Activated CD8-positive, alpha-beta T cell treated with anti-CD3 and anti-CD28 coated beads for 36 hours (primary cell): ENCODE measurements at places on chromosomes 11 and 22. TPM values are rescaled to one million over a fixed set of nuclear protein-coding genes. Genes with fewer than 3 reads are reported as not detected.

OR52B6 gene
- not detected for total RNA-seq

OR52A1 gene
- total RNA-seq: not detected

DDI1 gene
- total RNA-seq: not detected

LINC01488 gene
- not detected for total RNA-seq

- H3K4me3 ChIP-seq: no peak overlapping the region
- no peak for DNase-seq
- H3K27ac ChIP-seq: no peak overlapping the region
- no peaks in the 10 kb centered on the region for H3K4me1 ChIP-seq
- peaks cover 22% of the 10 kb centered on the region for H3K27me3 ChIP-seq
- no peaks in the 10 kb centered on the region for H3K36me3 ChIP-seq
Measured at GRCh38 chr11:45239733-45240132, 46.4 kb downstream of the SYT13 start.

DNA sequence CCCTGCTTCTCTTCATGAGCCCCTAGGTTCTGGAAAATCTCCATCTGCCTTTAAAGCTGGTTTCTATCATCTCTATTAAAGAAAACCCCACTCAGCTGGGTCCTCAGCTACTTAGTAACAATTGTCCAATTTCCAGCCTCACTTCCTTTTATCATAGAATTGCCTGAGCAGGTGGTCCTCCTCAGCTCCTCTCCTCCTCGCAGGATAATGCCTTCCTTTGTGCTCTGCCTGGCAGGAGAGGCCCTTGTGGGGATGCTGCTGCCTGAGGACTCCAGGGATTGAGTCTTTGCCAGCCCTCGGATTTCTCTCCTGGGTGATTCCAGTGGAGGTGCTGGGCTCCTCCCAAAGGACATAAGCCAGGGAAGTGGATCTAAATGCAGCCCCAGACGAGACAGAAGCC, 448.3 kb downstream of the INSC start:
- no peaks in the 10 kb centered on the region for H3K36me3 ChIP-seq
- DNase-seq: no peak
- no peak overlapping the region for H3K27ac ChIP-seq
- H3K4me3 ChIP-seq: no peak overlapping the region

- no peaks in the 10 kb centered on the region for H3K36me3 ChIP-seq
- no peaks in the 10 kb centered on the region for H3K4me1 ChIP-seq
- H3K4me3 ChIP-seq: no peak overlapping the region
- H3K27me3 ChIP-seq: peaks cover 4% of the 10 kb centered on the region
- DNase-seq: no peak
- H3K27ac ChIP-seq: no peak overlapping the region
Measured at GRCh38 chr11:122330279-122330965, 214.4 kb upstream of the BLID start.

GRCh38 chr11:112773264-112773663, 188.0 kb upstream of the NCAM1 start:
- DNase-seq: no peak
- H3K4me1 ChIP-seq: no peaks in the 10 kb centered on the region
- H3K27ac ChIP-seq: no peak overlapping the region
- no peak overlapping the region for H3K4me3 ChIP-seq

GRCh38 chr11:119888119-119888518, 159.1 kb upstream of the NECTIN1 start:
- H3K4me3 ChIP-seq: no peak overlapping the region
- peaks cover 12% of the 10 kb centered on the region for H3K27me3 ChIP-seq
- no peaks in the 10 kb centered on the region for H3K36me3 ChIP-seq
- DNase-seq: no peak
- no peaks in the 10 kb centered on the region for H3K4me1 ChIP-seq

- H3K27me3 ChIP-seq: peaks cover 15% of the 10 kb centered on the region
- no peak overlapping the region for H3K4me3 ChIP-seq
- H3K36me3 ChIP-seq: no peaks in the 10 kb centered on the region
- no peak for DNase-seq
Measured at GRCh38 chr22:38085501-38085900, 1.5 kb upstream of the SLC16A8 start.

DNA sequence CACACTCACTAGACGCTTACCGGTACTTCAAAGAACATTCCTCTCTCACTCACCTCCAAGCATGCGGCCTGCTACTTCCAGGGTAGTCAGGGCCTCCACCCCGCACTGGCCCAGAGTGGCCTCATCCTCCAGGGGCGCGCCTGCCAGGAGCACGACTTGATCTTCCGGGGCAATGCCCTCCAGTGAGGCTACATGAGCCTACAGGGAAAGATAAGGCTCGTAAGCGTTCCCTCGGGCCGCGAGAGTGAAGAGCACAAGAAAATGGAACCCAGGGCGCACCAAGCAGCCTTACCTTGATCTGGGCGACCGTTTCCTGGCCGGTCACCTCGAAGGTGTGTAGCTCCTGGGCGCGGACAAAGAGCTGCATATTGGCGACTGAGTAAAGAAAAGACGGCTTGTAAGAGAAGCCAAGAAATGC, 478 bp downstream of the FAU start:
- H3K4me3 ChIP-seq: peak overlapping the region; percentile 100
- peaks cover 44% of the 10 kb centered on the region for H3K4me1 ChIP-seq
- peak; percentile 49 for DNase-seq
- H3K27ac ChIP-seq: peak overlapping the region; percentile 99
- H3K27me3 ChIP-seq: no peaks in the 10 kb centered on the region

DNA sequence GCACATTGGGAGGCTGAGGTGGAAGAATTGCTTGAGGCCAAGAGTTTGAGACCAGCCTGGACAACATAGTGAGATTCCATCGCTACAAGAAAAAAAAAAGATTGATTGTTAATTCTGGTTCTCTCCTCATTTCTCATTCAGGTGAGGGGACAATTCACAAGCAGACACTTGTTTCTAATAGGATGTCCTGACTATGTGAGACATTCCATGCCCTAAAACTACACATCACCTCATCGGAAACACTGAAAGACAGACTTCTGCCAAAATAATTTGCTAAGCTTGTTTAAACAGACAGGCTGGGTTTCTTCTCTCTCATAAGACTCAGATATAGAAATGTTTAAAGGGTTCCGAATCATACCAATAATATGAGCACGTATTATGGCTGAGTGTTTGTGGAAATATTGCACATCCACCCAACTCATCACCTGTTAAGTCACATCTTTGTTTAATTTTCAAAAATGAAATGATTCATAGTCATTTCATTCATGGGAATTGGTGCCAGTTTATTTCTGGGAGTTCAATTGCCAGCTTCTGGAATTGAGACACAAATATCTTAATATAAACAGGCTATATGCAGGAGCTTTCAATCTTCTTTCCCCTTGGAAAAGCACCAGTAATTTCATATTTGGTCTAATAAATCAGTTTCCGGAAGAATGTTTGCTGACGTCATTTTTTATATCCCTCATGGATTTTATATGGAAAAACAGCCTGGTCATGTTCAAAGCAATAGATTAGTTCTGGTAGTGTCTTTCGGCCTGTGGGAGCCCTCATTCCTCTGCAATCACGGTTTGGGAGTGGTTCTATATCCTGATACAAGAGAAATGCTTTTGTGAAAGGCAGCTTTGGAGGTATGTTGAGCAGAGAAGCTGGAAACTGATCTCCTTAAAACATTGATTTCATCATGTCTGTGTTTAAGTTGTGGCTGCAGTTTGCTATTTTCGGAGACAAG, 87.0 kb downstream of the BDNF start:
- no peaks in the 10 kb centered on the region for H3K4me1 ChIP-seq
- no peak for DNase-seq
